Activated CD8-positive, alpha-beta memory T cell treated with anti-CD3 and anti-CD28 coated beads for 1 hour (primary cell): ENCODE measurements at places on chromosomes 7 and 10.

DNA sequence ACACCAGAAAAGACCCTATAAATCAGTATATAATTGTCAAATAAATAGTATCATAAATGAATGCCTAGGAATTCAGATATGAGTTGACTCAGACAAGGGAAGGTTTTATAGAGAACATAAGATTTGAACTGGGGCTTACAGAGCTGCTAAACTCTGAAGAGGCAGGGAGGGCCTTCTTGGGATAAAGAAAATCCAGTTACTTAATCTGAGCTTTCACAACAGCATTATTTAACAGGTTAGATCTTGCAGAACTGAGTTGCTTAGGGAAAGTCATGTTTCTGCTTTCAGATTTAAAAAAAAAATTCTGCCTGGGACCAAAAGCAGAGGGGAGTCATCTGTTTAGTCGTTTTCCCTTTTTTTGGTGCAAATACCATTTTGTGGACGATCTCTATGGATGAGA is 594.8 kb upstream of the FZD8 start:
- DNase-seq: no peak

- DNase-seq: no peak
Measured at GRCh38 chr10:10010397-10010796, 1007.3 kb upstream of the CELF2 start.

GRCh38 chr7:130079846-130080394 is 9.6 kb downstream of the KLHDC10 start:
- no peak for DNase-seq

GRCh38 chr10:102269017-102269416 is 23.7 kb downstream of the GBF1 start:
- DNase-seq: no peak

GRCh38 chr10:35667270-35667889 is 25.3 kb upstream of the FZD8 start:
- no peak for DNase-seq

- DNase-seq: no peak
Measured at GRCh38 chr7:16611711-16612110, 33.8 kb downstream of the ANKMY2 start.

- DNase-seq: no peak
Measured at GRCh38 chr10:130762491-130762890, 549.0 kb downstream of the TCERG1L start.

DNA sequence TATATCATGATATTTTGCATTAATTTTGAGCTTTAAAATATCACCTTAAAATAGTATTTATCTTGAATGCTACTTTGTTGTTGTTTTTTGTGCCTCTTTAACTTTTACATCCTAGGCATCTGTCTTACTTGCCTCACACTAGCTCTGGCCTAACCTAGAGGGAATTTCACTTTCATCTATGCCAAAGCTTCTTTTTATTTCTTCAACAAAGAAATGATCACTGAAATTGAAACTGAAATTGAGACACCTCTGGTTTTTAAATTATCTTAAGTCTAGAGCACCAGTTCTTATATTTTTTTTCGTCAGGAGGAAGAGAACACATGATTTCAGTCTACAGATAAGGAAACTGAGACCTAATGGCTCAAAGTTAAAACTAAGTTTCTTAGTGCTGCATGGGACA is 3.5 kb upstream of the SCIN start:
- no peak for DNase-seq

- no peak for DNase-seq
Measured at GRCh38 chr7:28083164-28083997, 97.2 kb downstream of the JAZF1 start.

GRCh38 chr7:5193880-5194279 is 3.8 kb downstream of the WIPI2 start:
- DNase-seq: no peak

- no peak for DNase-seq
Measured at GRCh38 chr10:17768957-17769356, 17.0 kb downstream of the TMEM236 start.

- no peak for DNase-seq
Measured at GRCh38 chr10:9228771-9229170, 1174.3 kb downstream of the GATA3 start.

DNA sequence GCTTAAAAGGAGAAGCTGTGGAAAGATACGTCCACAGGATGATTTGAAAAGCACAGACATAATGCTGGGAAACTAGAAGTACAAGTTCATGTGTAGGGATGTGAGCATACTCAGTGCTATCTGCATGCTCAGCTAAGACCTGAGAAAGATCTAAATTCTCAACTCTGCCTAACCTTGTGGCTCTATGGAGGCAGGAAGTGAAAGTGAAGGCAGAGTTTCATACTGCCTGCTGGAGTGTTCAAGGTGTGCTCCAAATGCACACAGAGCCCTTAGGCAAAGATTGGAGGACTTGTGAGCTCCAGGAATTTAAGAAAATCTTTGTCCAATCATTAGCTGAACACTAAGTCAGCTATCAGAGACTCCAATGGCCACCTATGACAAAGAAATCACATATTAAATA is 190.9 kb downstream of the RNLS start:
- no peak for DNase-seq

DNA sequence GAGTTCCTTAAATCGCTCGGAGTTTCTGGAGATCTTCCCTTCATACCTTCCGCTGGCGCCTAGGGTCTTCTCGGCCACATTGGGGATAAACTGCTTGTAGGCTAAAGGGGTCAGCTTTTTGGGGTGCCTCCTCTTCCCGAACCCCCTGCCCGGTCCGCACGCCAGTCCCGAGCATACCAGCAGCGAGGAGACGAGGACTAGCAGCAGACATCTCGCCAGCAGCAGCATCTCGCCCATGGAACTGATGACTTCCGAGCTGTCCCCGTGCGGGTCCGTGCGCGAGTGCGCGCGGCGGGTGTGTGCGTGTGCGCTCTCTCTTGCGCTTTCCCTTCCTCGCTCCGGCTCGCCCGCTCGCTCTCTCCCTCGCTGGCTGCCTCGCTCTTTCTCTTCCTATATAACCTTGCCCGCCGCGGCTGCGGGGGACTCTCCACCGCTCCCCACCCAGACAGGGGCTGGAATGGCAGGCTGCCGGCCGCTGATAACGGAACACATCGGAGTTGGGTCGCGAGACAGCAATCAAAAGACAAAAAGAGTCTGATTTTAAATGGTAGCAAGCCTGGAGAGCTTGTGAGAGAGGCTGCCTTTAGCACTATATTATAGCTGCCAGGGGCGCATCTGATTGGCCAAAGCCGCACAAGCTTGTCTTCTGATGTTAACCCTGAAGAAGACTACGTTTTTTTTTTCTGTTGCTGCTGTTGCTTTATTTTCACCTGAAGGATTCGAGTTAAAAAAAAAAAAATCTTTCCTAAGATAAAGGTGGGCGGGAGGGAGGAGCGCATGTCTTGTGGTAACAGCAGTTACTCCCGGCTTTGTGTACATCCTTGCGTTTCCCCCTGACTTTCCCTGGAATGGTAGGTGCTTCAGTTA is at the start of gene SHH:
Gene SHH, minus strand, starts transcription at position 569 of the 867 bp plus-strand sequence. Its CDS starts 341 bp downstream, at position 228.
- no peak for DNase-seq

DNA sequence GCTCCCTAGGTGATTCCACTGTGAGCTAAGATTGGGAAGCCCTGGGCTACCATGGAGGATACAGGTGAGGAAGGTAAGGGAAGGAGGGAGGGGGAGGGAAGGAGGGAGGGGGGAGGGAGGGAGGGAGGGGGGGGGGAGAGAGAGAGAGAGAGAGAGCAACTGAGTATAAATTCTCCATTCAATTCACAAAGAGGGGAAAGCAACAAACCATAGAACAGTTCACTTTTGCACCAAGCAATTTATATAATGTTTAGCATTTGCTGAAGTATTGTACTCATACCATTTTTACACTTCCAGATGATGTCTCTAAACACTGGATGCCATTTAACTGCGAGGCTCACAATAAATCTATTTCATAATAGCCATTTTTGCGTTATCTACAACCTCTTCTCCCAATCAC is 118.3 kb downstream of the COL28A1 start:
- DNase-seq: no peak

- DNase-seq: no peak
Measured at GRCh38 chr10:116891208-116891607, 41.9 kb downstream of the ENO4 start.

DNA sequence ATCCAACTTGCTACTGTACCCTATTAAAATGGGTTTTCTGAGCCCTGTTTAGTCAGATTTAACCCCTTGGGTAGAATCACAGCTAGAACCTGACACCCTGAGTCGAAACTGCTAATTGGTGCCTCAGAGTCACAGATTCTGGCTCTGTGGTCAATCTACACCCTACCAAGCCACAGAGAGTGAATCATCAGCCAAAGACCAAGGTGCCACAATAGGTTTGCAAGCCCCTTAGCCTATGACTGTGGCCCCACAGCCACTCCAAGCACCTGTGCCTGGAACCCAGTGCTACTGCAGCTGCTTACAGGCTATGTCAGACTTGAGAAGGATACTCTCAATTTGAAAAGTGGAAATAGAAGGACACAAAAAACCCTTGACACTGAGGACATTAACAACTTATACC is 202.8 kb upstream of the KCND2 start:
- DNase-seq: no peak

GRCh38 chr7:158409816-158410330 is 177.8 kb downstream of the PTPRN2 start:
- DNase-seq: no peak

- DNase-seq: no peak
Measured at GRCh38 chr7:372546-372931, 82.6 kb downstream of the FOXL3 start.

GRCh38 chr7:115499956-115500355 is 530.6 kb downstream of the TFEC start:
- DNase-seq: no peak

GRCh38 chr7:157779206-157779605 is 442.4 kb downstream of the DNAJB6 start:
- no peak for DNase-seq

- no peak for DNase-seq
Measured at GRCh38 chr7:101210143-101210542, 7.2 kb downstream of the PLOD3 start.

DNA sequence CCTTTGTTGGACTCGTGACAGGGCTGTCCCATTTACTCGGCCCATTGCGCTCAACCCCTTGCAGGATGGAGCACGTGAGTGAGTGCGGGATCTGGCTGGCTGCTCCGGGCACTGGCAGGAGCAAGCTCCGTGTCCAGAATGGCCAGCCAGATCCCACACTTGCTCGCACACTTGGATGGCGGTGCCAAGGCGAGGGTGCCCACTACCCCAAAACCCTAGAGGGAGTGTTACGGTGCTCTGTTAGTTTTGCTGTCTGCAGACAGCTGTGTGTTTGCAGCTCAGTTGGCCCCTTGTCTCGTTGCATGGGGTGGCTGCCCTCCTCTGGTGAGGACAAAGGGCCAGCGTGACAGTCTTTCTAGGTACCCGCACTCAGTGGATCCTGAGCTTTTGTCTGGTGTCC is 34.2 kb downstream of the ZNF487 start:
- no peak for DNase-seq

DNA sequence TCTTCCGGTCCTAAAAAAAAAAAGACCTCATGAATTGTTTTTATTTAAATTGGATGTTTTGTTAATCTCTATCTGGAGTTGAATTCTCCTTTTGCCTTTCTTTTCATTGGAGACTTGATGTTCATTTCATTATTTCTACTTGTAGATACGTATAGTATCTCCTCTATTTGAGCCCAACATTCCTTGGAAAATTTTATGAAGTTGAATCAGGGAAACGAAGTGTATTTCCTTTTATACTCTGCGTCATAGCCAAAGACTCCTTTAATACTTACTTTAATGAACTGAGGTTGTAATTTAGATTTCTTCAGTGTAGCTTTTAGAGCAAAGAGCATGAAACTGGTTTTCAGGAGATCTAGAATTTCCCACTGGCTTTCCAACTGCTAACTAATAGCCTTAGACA is 132.4 kb downstream of the KIAA1217 start:
- DNase-seq: no peak

DNA sequence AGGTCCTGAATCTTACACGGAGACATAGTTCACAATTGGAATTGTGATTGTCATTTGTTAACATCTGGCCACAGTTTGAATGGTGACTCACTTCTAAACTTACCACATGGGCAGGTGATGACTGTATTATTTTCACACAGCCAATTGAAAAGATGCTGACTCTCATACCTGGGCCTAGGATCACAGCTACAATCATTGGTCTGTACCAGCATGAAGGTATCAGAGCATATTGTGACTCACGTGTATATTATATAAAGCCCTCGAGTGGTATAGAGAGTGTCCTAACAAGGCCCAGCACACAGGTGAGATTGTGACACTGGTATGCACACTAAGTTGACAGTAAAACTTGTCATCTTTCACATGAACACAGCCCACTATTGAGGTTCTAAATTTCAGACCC is 9.4 kb upstream of the ZNF107 start:
- no peak for DNase-seq

- DNase-seq: no peak
Measured at GRCh38 chr7:131302876-131303707, 24.6 kb upstream of the MKLN1 start.

DNA sequence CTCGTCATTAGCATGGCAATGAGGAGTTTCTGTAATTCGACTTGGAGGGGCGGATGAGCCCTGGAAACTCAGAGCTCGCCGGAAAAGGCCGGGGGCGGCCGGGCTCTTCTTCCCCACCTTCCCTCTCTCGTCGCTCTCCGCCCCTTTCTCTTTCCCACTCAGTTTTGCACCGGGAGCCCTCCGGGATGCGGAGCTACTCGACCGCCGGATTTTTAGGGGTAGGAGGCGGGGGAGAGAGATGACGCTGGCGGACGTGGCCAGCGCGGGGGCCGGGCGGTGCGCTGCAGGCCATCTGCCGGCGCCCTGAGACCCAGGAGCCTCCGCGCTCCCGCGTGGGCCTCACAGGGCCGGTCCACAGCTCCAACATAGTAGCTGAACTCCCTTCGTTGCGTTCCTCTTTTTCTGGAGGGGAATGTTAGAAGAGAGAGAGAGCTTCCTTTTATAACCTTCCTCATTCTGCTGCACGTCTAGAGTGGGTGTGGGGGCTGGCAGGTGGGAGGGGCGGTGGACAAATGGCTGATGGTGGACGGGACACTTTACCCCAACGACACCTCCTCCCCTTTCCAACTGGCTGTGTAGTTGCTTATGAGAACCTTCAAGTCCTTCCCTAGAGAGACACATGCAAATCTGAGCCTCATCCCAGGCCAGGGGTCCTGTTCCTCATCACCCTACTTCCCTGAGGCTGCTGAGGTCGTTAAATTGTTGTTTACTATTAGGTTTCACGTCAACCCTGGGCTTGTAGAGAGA is 1.1 kb upstream of the HOXA1 start:
- DNase-seq: no peak

GRCh38 chr10:75712242-75712880 is 280.9 kb downstream of the LRMDA start:
- no peak for DNase-seq

- no peak for DNase-seq
Measured at GRCh38 chr10:74011770-74012169, 13.9 kb downstream of the VCL start.

DNA sequence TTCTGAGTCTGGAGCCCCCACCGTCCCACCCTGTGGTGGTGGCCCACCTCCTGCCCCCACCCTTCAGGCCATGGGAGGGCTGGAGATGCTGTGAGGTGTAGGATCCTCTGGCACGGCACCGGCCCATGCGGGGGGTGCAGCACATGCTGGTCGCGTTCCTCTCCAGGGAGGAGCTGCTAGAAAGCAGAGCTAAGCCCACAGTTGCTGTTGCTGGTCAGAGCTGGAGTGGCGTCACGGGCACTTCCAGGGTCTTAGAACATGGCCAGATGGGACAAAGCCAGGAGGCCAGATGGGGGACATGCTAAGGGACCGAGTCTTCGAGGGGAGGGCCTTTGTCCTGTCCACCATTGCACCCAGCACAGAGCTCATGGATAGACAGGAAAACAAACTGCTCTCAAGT is 21.6 kb downstream of the AGAP3 start:
- no peak for DNase-seq

GRCh38 chr10:60430836-60431597 is 41.3 kb upstream of the ANK3 start:
- DNase-seq: no peak

GRCh38 chr7:99037327-99037940 is 106.5 kb downstream of the SMURF1 start:
- no peak for DNase-seq
